IMR-90 (cell line): ENCODE measurements at places on chromosomes 2 and 18.

DNA sequence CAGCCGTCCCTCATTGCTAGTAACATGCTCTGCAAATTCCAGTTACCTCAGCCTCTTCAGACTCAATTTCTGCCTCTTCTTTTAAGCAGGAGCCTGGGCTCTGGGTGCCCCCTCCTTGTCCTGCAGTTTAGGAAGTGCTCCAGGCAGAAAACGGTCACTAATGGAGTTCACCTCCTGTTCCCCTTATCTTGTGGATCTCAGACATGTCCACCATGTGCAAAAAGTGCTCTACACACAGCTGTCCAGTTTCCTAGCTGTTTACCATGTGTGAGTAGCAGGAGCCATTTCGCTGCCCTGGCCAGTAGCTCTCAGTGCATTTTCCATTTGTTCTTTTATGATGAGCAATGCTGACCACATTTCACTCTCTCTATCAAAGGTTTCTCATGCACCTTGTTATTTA, 4.9 kb downstream of the SH3YL1 start:
- no peak for DNase-seq

- DNase-seq: no peak
Measured at GRCh38 chr2:62881162-62881795, 169.4 kb upstream of the OTX1 start.

GRCh38 chr2:39447266-39448168, 10.4 kb upstream of the MAP4K3 start:
- DNase-seq: peak; percentile 24

DNA sequence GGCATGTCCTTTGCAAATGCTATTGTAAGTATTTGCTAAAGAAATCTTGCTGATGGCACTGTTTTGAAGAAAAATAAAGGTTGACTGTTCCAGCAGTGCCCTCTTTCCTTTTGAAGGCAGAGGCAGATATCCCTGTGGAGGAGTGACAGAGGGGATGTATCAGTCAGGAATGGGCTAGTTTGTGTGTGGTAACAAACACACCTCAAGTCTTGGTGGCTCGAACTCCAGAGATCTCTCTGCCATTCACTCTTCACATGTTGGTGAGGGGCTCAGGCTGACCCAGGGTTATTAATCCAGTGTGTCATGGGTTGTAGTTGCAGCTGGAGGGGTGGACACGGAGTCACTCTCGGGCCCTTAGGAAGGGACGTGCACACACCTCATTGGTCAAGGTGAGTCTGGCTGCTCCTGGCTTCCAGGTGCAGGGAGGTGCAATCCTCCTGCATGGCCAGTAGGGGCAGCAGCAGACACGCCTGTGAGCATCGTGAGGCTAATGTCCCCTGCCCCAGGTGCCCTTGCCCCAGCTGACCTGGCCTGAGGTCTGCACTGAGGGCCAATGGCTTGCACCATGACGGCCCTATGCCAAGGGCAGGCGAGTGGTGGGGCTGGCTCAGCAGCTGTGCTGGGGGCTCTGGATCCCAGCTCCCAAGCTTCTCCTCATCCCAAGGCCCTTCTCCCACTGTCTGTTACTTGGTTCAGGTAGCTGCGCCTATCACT, 146.5 kb downstream of the ASB1 start:
- no peak for DNase-seq
